GM13977 (cell line): ENCODE measurements at places on chromosomes 12 and 14.

DNA sequence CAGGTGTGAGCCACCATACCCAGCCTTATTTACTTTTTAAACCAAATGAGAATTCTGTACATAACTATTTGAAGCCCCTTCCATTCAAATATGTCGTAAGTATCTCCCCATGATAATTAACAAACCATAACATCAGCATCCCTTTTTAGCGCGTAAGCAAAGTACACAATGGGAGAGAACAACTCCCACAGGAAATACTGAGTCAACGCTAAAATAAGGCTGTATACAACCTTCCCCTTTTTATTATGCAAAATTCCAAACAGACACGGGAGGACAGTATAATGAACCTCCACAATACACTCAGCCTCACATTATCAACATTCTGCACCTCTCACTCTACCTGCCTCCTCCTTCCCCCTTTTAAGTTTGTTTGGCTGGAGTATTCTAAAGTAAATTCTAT is 73.5 kb downstream of the CCDC88C start:
- DNase-seq, result no peak

GRCh38 chr12:20486233-20486632 is 117.9 kb downstream of the PDE3A start:
- no peak for DNase-seq

DNA sequence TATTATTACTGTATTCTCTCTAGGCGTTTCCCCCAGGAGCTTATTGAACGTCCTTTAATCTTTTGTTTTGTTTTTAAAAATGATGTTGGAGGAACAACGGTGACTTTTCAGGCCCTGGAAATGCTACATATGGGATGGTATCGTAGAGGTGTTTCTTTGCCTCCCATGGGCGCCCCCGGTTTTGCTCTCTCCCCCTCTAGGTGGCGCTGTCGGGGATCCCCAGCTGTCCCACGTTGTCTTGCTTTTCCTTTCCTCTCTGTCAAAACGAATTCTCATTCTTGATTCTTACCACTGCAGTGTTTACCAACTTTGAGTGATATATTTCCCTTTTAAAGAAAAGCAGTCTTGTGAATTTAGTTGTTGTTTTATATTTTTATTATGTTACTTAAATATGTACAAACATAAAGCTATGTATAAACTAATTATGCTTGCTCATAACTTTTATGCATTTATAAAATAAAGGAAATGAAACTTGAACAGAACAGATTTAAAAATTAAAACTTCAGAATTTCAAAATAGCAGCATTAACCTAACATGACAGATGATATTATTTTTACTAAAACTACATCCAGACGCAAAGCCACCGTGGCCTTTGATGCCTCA is 171.9 kb downstream of the RGS6 start:
- peak; percentile 21 for DNase-seq

DNA sequence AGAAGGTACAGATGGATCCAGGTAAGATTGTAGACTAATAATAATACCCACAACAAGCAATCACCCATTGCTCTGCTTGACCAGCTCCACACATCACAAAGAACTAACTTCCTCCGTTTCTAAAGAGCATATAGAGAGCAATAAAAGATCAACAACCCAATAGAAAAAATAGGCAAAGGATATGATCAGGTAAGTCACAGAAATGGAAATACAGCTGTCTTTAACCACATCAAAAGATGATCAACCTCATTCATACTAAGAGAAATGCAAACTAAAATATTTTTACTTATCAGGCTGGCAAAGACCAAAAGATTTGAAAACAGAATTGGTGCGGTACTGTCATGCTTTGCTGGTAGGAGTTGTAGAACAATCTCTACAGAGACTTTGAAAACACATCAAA is 8.9 kb downstream of the C2CD5 start:
- no peak for DNase-seq

- no peak for DNase-seq
These were observed 275.2 kb upstream of the CRY1 start for GRCh38 chr12:107368586-107368985.

GRCh38 chr14:69532561-69533340 is 41.9 kb downstream of the CCDC177 start:
- no peak for DNase-seq

- no peak for DNase-seq
These were observed 20.5 kb upstream of the DUSP6 start for GRCh38 chr12:89372584-89373370.

GRCh38 chr12:110165540-110166159 is 41.5 kb downstream of the IFT81 start:
- peak; percentile 31 for DNase-seq

DNA sequence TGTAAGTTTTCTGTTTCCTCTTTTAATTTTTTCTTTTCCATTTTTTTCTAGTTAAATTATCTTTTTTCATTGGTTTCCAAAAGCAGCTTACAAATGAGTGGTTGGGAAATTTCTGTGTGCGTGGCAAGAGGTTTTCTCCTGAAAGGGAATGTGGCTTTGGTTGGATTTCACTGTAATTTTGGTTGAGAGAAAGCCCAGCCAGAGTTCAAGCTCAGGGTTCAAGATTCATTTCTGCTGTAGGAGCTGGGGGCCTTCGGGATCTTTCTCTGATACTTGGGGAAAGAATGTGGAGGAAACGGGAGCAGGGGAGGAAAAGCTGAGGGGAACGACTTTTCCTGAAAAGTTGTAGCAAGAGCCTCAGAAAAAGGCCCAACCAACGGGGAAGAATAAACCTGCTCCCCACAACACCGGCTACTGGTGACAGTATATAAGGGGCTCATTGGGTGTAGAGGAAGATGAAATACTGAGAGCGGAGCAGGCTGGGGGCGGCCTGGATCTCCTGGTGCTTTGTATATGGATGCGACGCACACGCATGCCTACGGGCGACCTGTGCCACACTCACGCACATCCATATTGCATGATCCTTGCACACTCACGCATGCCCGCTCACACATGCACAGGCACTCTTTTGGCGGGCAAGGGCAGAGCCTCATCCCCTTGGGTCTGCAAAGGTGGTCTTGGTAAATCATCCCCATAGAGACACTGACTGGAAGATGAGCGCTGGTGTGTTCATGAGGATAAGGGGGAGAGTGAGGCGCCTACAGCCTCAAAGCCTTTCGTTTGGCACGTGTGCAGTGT is 1.9 kb downstream of the HOXC10 start:
- DNase-seq, result no peak

GRCh38 chr14:20827326-20827725 is 24.7 kb upstream of the RNASE1 start:
- no peak for DNase-seq

GRCh38 chr12:115199831-115200230 is 515.9 kb upstream of the TBX3 start:
- no peak for DNase-seq

DNA sequence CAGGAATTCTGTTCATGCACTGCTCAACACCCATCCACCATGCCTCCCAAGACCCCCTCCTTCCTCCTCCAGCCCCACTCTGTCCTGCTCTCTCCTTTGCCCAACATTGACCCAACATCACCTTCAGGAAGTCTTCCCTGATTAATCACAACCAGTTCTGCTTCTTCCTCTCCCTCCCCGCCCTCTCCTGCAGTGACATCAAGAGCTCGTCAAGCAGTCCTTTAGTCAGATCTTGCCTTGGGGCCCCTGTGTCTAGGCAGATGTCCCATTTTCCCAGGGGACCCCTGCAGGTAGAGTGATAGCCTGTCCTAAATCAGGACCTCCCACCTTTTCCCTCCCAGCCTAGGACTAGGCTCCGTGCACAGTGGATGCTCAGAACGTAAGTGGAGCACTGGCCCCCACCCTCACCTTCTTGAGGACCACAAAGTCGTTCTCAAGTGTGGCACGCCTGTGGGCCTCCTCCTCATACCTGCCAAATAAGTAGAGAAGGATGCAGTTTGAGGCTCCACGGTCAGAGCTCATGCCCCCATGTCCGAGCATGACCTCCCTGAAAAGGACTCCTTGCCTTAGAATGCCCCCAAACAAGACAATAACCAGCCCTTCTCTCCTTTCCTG is 2.3 kb downstream of the KRT78 start:
- no peak for DNase-seq
